ENCODE measurements at places on chromosomes 11 and 22.
A peak's percentile ranks its signal among the peaks of the same experiment; 100 is the strongest.

DNA sequence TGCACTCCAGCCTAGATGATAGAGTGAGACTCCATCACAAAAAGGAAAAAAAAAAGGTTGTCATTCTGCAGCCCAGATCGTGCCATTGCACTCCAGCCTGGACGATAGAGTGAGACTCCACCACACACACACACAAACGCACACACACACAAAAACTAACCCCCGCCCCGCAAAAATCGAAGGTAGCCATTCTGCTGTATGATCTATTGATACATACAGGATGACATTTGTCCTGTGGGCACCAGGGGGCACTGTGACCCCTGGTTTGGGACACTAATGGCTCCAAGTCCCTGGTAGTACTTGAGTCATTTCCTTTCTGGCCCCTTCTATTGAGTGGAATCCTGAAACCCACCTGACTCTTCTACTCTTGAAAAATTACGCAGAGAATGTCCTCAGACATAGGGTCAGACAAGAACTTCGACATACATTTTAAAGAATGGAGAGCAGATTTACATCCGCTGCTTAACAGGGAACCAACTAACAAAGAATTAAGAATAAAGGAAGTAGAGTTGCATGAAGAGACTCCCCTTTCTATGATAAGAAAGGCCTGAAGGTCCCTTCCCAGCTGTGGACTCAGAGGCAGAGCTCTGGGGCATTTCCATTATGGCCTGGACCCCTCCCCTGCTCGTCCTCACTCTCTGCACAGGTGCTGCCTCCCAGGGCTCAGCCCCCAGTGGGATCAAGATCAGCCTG lies 35.0 kb upstream of the PRAME start:
- no peak for DNase-seq

DNA sequence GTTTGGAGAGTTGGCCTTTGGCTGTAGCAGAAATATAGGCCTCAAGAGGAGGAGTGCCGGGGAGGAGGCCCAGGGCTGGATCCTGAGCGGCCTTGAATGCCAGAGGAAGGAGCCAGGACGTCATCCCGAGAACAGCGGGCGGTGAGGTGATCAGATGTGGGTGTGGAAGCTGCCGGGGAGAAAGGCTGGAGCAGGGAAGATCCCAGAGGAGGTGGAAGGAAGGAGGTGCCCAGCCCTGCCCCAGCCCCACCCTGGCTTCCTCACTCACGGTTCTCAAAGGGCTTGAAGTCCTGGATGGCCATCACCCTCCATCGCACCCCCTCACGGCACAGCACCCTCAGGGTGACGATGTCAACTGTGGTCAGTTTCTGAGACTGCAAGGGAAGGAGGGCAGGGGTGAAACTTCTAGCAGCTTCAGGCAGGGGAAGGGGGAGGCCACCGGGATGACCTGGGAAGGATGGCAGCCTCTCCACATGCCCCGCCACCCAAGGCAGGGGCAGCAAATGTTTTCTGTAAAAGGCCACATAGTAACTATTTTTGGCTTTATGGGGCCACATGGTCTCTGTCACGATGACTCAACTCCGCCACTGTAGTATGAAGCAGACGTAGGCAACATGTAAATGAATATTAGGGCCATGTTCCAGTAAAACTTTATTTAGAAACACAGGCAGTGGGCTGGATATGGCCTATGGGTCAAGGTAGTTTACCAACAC lies 10.7 kb downstream of the IL2RB start:
- DNase-seq = no peak

GRCh38 chr11:11958403-11959231 lies 49.8 kb downstream of the DKK3 start:
- no peak for DNase-seq

GRCh38 chr11:63553759-63554158 lies 9.4 kb downstream of the PLAAT2 start:
- no peak for DNase-seq

GRCh38 chr11:29801561-29801960 lies 215.3 kb downstream of the KCNA4 start:
- DNase-seq = no peak

DNA sequence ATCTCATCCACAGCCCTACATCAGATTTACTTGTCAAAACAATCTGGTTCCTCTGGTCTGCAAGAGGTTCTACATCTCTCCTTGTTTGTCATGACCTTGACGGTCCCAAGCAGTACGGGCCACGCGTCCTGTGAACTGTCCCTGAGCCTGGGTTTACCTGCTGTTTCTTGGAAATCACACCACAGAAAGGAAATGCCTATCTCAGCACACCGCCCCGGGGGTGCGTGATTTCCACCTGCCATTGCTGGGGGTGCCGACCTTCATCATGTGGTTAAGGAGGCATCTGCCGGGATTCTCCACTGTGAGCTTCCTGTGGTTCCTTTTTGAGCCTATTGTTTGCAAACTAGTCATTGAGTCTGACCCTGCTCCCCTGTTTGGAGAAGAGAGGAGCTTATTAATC lies 1363.4 kb downstream of the BRD1 start:
- DNase-seq = no peak

DNA sequence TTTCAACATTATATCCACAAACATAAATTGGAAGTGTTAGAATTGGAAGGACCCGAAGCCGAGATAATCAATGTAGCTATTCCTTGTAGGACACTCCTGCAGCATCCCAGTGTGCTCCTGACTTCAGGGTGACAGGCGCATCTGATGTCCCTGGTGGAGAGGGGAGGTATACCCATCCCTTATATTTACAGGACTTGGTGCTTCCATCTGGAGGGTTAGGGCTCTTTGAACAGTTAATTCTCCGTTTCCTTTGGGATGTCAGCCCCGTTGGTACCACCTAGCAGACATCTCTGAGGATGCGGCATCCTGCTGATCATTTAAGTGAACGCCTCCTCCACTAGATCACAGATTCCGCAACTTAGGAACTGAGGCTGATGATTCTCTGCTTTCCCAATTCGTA lies 451.3 kb downstream of the OPCML start:
- no peak for DNase-seq

GRCh38 chr11:69204941-69205742 lies 49.4 kb downstream of the SMIM38 start:
- no peak for DNase-seq

DNA sequence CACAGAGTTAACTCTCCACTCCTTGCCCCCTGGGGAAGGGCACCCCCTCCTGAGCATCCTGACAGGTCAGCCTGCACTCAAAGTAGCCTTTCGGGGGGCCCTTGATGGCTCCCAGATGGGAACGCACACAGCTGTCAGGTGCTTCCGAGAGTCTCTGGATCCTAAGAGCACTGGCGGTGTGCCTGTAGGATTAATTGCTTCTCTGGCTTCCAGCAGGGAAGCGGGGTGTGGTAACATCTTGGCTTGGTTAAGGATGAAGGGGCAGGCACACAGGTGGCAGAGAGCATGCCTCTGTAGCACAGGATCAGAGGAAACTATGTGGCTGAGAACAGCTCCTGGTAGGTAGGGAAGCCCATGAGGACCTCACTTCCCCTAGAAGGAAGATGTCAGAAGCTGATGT lies 199.8 kb downstream of the MIAT start:
- no peak for DNase-seq

DNA sequence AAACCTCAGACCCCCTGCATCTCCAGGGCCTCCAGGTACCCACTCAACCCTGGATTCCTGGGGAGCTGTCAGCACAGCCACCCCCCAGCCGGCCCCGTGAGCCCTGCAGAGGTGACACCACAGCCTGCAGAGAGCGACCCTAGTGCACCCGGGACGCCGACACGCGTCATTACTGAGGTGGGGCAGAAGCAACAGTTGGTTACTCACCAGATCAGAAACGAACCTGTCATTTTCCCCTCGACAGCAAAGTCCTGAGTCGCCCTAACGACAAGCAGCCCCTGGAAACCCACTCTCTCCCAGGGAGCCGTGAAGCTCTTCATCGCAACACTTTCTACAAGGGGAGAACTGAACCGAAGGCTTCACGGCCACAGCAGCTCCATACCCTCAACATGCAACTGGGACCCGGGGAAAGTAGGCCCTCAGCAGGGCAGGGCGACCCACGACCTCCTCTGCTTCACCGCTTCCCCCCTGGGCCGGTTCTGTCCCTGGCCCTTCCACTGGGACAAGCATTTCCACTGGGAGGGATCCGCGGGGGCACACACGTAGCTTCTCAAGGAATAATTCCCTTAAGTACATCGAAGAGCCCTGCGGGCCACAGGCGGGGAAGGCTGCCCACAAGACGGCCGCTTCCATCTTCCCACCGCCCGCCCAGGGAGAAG lies 1.6 kb downstream of the BRD1 start:
- DNase-seq = no peak

DNA sequence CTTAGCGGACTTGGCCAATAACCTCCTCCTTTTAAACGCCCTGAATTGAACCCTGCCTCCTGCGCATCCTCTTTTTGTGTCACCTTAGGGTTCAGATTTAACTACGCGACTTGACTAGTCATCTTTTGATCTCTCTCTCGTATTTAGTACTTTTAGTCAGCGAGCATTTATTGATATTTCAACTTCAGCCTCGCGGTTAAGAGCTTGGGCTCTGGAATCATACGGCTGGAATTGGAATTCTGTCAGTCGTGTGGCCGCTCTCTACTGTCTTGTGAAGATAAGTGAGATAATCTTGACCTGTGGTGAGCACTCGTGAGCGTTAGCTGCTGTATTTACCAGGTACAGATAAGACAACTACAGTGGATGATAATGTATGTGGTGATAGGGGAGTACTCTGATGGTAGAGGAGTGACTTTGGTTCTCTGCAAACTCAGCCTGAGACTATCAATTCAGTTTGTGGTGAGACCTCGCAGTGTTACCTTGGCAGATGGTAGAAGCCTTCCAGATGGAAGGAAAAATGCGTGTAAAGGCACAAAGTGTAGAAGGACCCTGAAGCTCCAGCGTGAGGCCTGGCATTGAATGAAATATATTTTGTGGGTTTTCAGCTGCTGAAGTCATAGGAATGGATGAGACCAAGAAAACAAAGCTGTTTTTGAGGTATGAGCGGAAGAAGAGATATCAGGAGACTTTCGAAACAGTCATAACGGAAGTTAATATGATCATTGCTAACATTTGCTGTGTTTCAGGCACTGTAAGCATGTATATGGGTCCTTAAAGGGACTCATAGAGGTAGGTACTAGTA lies 682 bp downstream of the ATM start:
- peak; percentile 61 for DNase-seq

- DNase-seq = peak; percentile 47
These were observed 28.8 kb downstream of the TOM1 start for GRCh38 chr22:35328472-35328885.

GRCh38 chr11:122869622-122870021 lies 12.9 kb upstream of the JHY start:
- DNase-seq = no peak

GRCh38 chr11:95791709-95792033 lies 1.4 kb downstream of the CEP57 start:
- DNase-seq = no peak

DNA sequence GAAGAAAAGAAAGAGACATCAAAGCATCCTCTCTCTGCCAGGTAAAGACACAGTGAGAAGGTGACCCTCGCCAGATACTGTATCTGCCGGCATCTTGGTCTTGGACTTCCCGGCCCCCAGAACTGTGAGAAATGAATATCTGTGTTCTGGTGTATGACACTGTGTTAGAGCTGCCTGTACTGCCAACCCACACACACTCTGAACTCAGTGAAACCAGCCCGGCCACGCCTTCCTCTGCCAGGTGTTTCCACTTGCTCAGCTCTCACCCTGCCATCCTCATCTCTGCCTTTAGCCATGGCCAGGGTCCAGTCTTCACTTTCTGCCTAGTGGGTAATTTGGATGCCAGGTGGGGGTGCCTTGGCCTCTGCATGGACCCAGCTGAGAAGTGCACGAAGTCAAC lies 24.0 kb downstream of the CBX7 start:
- DNase-seq = no peak

GRCh38 chr11:14229472-14229871 lies 129.5 kb downstream of the RRAS2 start:
- no peak for DNase-seq

GRCh38 chr11:28673691-28674432 lies 565.7 kb downstream of the METTL15 start:
- DNase-seq = no peak

DNA sequence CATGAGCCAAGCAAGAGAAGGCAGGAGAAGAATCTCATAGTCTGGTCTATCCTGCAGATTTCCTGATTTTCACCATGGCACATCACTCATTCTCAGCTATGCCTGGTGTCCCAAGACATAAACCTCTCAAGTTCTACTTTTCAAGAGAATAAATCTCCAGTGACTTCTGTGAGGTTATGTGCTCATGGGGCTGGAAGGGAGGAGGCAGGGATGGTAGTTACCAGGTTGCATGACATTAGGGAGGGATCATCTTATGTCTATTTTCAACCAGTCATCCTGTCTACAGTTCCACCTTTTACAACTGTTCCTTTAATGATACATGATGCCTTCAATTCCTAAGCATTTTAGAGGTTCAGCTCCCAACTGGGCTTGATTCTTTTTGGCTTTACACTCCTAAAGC lies 297.7 kb downstream of the SOX6 start:
- no peak for DNase-seq

DNA sequence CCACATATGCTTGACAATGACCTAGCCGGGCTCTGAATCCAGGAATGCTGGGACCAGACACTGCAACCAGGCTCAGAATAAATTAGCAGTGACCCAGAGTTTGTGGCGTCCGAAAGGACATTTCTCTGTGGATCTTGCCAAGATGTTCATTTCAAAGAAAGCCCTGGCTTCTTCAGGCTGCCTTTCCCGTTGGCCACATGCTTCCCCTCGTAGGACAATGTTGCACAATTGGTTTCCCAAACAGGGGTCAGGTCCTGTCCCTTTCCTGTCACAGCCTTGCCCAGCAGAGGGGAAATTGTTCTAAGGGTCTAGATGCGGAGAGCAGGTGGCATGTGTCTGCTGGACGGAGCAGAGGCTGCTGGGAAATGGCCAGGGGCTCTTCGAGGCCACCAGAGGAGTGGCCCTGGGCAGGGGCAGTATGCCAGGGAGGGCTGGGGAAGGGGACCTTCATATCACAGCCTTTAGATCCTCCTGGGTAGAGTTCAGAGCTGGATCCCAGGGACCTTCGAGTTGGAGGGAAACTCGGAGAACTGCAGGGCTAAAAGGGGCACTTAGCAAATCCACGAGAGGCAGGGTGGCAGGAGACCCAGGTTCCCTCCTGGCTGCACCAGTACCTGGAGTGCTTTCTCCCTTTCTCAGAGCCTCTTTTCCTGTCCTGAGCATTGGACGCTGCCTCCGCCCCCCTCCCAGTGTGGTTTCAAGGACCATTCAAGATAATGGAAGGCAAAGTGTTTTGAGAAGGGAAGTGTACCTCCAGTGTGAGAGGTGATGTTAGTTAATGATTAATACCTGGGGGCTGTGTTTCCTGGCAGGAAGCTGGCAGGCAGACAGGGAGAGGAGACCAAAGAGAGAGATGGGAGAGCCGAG lies 42.3 kb downstream of the C11orf96 start:
- no peak for DNase-seq

- DNase-seq = no peak
These were observed 17.9 kb upstream of the RRAS2 start for GRCh38 chr11:14376920-14377319.
